ENCODE measurements at places on chromosomes 11 and 22.

DNA sequence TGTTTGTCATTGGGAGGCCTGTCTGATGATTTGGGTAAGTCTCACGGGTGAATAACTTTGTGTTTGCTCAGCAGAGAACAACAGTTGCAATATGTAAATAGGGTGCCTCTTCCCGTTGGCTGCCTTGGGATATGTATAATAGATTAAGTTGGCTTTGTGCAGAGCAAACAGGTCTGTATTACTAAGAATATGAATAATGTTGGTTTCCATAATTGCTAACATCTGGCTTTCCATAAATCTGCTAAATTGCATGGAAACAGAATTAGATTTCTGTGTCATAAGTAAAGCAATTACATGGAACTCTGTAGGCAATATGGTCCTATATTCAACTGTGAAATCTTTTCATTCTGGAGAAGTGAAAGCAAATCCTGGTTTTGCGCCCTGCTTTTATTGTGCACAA, 636.0 kb upstream of the ANO5 start:
- DNase-seq, result no peak

DNA sequence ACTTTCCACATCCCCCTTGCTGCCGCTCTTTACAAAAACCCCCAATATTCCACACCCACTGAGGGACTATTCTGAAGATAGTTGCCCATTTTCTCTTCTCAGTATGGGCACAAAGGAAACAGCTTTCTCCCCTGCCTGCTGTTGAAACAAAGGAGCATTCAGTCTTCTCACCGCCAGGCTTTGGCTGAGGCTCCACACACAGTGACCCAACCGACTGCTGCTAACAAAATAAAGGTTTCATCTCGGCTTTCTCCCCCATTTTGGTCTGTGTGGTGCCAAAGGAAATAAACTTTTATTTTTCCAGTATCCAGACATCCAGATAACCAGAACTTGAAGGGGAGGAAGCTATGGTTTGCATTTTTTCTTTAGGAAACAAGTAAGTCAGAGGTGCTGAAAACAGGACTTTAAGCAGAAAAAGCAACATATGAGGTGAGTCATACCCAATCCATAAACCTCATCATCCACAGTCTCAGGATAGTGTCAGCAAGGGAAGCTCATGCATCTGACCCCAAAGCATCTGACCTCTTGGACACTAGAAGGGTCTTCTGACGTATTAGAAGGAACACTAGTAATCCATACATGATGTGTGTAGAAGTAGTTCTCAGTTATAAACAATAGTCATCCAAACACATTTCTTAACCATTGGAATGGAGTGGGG, 6.4 kb downstream of the CLMP start:
- DNase-seq, result no peak

DNA sequence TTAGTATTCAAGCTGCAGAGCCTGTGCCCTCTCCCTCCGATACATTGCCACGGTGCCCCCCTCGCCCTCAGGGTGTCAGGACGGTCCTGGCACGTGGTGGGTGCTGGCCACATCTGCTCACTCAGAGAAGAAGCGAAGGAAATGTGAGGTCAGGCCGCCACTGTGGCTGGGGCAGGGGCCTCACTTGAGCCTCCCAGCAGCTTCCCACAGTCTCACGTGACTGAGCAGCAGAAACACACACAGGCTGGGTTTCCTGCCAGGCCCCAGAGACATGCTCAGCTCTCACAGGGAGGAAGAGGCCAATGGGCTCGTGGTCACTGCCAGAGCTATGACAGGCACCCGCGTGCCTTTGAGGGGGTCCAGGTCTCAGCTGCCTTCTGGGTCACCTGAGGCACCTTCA, 37.9 kb upstream of the PRR5 start:
- DNase-seq, result peak; percentile 16

DNA sequence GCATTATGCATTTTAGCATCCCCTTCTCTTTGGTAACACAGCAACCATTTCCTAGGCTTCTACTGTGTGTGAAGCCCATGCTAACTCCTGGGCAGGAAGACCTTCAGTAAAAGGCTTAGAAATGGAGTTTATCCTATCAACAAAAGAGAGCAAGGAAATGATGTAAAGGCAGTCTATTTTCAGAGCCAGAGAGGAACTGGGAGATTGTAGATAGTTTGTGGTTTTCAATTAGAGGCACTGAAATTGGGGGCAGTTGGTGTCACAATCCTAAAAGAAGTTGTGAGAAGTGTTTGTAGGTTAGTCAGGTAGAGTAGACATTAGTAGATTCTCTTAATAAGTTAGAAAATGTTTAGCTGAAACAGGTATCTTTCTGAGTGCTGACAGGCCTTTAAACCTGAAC, 7.1 kb downstream of the ACAD8 start:
- DNase-seq, result peak; percentile 83

DNA sequence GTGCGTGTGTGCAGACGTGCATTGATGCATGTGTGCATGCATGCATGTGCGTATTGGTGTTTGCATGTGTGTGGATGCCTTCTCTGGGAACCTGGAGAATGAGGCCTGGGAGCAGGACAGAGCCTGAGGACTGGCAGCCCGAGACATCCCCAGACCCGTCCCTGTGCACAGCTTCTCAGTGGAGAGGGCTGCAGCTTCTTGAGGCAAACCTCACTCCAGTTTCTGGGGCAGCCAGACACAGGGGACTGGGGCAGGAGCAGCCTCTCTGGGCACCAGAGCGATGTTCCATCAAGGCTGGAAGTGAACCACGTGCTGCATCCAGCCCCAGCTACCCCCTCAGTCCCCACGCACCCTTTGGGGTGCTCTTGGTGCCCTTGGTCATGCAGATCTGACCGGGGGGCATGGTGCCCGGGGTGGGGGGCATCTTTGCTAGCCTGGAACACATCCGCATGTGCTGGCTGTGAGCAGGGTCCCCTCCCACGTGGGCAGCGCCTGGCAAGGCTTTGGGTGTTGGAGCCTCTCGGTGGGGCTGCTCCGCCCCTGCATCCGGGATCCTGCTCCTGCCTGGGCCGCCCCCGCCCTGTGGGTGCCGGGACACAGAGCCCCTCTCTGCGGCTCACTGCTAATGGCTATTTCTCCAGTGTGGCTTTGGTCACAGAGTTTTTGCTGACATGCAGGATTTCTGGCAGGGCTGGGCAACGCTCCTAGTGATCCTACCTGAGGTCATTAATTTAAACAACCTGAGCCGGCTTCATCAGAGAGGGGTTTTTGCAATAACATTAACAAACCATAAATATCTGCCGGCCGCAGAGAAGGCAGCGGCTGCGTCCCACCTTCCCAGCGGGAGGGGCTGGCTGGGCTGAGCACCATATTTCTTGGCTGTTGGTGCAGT, 434.7 kb downstream of the TBC1D22A start:
- DNase-seq, result no peak

- no peak for DNase-seq
These were observed 169.8 kb downstream of the SPON1 start for GRCh38 chr11:14132312-14132711.

DNA sequence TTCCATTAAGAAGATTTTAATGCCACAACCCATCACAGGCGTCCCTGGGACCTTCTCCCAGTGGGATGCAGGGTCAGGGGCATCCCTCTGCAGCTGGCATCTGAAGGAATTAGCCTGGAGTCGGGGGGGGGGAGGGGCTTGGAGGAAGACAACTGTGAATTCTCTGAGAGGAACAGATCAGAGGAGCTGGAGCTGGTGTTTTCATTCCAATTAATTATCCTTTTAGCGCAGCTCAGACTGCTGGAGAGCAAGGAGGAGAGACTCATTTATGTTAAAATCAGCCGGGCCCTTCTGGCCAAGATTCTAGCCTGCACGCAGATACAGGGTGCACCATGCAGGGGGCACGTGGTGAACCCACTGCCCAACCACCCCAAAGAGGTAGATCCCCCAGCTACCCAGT, 116.2 kb downstream of the CHST1 start:
- no peak for DNase-seq

GRCh38 chr22:19478901-19479354, at the start of gene UFD1:
Gene UFD1, minus strand, starts transcription at chr22:19479193. Its CDS starts 108 bp downstream, at chr22:19479085.
- DNase-seq, result peak; percentile 95

GRCh38 chr22:42270510-42271190, at the start of gene TCF20:
Gene TCF20, minus strand, starts transcription at chr22:42270653. Its CDS starts 55,348 bp downstream, at chr22:42215305.
- DNase-seq, result peak; percentile 74

GRCh38 chr11:126385991-126386728, 30.7 kb downstream of the ST3GAL4 start:
- no peak for DNase-seq

DNA sequence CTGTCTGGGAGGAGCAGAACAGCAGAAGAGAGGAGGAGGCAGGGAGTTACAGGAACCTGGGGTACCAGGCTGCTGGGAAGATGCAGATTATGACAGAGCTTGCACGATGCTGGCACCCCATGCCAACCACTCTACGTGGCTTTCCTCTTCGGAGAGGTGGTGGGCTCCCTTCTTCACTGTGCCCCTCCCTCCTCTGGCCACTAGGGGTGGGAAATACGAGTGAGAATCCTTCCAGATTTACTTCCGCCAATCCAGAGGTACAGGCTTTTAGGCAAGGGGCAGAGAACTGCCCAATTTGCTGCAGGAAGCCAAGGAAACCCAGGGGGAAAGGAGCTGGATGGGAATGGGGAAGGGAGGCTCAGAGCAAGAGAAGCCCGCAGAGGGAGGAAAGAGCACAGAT, 12.3 kb downstream of the HYOU1 start:
- no peak for DNase-seq

- DNase-seq, result no peak
These were observed 107.1 kb upstream of the PARVA start for GRCh38 chr11:12270215-12270797.

GRCh38 chr11:119167933-119168332, 592 bp upstream of the NLRX1 start:
- DNase-seq, result no peak

DNA sequence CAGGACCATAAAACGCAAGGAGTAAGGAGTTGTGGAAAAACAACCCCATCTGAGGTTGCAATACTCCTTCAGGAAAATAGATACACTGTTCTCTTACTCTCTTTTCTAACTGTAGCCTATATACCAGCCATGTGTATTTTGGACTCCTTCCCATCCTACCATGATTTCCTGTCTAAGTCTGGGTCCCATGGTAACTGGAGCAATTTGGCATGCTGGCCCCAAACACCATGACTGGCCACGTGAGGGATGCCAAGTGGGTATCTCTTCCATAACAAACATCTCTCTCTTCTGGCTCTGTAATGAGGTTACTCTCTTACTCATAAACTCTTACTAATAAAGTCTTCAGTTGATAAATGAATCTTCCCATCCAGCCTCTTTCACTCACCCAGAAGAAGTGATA, 26.5 kb downstream of the ABTB2 start:
- no peak for DNase-seq

DNA sequence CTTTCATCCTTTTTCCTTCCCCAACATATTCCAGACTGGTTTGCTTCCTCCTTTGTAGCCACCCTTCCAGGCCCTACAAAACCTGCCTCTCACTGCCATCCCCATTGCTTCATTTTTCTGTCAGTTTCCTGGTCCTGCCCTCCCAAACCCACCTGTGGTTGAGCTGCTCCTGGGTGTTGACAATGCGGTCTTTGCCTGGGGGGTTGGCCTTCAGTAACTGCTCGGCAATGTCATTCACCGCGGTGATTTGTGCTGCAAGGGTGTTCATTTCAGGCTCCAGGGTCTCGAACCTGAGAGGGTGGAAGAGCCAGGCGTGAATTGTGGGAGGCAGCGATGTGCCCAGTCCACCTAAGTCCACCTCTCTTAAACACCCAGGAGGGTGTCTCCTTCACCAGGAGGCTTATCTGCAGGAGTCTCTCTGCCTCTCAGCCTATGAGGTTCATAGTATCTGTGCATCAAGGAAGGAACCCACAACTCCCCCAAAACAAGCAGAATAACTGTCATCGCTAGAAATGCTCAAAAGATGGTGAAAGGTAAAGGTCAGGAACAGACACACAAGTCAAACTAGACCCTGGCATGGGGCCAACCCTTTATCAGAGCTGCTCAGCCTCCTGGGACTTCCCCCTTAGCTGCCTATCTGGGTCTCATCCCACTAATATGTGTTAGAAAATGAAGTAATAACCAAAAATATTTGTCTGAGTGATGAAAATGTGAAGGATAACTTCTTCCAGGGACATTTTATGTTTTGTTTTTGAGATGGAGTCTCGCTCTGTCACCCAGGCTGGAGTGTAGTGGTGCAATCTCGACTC, 23.9 kb upstream of the RBM4B start:
- DNase-seq, result peak; percentile 88

GRCh38 chr11:105611572-105612441, 1.9 kb downstream of the GRIA4 start:
- peak; percentile 2 for DNase-seq

All from OCI-M1 (cell line).